ENCODE measurements at places on chromosomes 12 and 14.

- DNase-seq, result no peak
Observed at GRCh38 chr12:8606890-8607289, 5.8 kb downstream of the AICDA start.

GRCh38 chr14:103434868-103435442 lies 49.7 kb downstream of the MARK3 start:
- DNase-seq, result no peak

GRCh38 chr12:117024961-117025480 lies 74.2 kb downstream of the TESC start:
- DNase-seq, result no peak

DNA sequence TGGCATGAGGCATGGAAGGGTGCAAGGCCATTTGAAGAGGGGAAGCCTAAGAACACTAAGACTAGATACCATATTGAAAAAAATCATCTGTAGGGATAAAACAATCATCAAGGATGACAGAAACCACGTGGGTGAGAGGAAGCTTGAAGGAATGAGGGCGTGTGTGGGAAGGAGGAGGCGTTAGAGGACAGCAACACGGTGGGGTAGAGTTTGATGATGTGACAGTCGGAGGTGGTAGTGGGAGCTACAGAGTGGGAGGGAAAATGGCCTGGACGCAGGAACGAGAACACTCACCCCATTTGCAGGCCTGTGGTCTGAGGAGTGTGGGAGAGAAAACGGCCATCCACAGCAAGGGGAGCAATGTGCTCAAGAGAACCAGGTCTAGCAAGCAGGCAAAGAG lies 25.4 kb upstream of the NUDT4 start:
- no peak for DNase-seq

DNA sequence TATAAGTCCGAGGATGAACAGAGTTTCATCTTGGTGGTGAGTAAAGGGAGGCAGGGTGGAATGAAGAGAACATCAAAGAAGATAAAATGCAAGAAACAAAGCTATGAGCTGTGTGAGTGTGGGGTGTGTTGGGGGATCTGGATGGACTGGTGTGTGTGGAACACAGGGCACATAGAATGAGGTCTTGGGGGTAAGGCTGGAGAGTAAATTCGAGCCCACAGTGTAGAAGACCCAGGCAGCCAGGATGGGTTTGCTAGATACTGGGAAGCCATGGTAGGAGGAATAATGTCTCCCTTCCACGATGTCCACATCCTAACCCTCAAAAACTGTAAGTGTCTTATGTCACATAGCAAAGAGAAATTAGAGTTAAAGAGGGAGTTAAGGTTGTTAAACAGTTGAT lies 6.8 kb downstream of the KCNMB4 start:
- no peak for DNase-seq

DNA sequence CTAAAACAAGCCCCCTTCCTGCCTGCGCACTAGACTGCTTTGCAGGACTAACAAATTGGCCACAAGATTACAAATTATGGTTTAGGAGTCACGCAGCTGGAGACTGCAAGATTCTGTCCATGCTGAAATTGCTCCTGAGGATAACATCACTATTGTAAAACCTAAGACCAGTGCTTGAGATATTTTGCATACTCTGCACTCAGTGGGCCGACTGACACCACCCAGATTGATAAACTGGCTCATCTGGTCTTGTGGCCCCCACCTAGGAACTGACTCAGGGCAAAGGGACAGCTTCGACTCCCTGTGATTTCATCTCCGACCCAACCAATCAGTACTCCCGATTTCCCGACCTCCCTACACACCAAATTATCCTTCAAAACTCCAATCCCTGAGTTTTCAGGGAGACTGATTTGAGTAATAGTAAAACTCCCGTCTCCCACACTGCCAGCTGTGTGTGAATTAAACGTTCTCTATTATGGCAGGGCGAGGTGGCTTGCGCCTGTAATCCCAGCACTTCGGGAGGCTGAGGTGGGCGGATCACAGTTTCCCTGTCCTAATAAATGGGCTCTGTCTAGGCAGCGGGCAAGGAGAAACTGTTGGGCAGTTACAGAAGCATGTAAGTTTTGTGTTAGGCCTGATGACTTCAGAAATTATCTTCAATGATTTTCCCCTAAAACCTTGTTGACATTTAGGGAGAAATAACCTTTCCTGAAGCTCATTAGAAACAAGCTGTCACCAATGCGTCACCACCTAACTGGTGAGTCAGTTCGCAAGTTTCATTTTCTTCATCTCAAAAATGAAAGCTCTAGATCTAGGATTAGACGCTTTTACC lies 5.3 kb upstream of the UBC start:
- no peak for DNase-seq

DNA sequence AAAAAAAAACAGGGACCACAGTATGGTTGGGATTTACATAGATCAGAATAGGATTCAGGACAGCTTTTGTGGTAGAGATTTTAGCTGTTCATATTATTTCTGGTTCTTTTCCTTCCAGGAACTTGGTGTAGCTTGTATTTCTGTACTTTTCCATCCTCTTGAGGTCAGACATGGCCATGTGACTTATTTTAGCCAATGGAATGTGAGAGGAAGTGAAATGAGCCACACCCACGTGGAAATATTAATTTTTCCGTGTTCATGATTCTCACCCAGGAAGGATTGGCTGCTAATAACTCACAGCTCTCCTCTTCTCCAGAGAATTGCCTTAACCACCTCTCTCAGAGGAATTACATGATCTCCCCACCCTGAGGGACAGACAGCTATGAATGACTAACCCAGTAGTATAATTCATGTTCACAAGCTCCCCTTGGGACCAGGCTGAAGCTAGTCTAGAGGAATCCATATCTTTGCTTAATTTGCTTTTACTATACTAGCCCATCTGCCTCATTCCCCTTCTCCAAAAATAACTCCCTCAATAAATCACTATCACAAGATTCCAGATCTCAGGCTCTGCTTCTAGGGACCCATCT lies 340.4 kb downstream of the NUAK1 start:
- DNase-seq, result no peak

GRCh38 chr12:66694666-66695613 lies 16.1 kb upstream of the GRIP1 start:
- no peak for DNase-seq

- no peak for DNase-seq
Observed at GRCh38 chr12:65662590-65662989, 161.7 kb upstream of the HMGA2 start.
